ENCODE measurements at places on chromosomes 7 and 10.

DNA sequence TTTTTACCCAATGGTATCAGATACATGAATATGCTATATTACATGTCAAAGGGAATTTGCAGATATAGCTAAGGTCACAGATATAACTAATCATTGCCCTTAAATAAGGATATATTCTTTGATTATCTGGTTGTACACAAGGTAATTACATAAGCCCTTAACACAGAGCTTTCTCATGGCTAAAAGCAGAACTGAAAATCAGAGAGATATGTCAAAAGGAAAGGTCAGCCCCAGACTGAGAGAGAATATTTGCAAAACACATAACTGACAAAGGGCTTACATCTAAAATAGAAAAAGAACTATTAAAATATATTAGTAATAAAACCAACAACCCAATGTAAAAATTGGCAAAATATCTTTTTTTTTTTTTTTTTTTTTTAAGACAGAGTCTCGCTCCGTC lies 1029.5 kb upstream of the LRRN3 start:
- no peaks in the 10 kb centered on the region for H3K36me3 ChIP-seq
- H3K4me3 ChIP-seq, result no peak overlapping the region
- no peaks in the 10 kb centered on the region for H3K4me1 ChIP-seq
- peaks cover 1% of the 10 kb centered on the region for H3K27me3 ChIP-seq

DNA sequence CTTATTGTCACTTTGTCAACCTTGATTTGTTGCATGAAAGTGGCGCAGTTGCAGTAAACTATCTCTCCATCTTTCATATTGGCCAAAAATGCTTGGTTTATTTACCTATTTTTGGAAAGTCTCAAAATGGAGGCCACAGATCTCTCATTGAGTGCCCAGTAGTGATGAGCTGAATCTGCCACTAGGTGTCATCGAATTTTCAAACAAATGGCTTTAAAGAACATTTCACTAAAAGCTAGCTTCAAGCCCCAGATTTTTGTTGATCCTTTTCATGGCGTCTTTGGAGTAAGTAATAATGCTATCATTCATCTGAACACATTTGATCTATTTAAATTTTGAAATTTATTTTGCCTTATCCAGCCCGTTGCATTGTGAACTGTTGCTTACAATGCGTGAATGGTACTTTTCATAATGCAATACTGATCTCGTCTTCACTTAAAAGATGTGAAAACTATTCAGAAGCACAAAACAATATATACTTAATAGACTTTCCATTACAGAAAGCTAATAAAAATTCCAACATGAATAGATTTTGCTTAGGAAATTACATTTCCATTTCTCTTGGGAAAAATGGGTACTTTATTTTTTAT lies 236.2 kb downstream of the DNAJB9 start:
- H3K27me3 ChIP-seq, result no peaks in the 10 kb centered on the region
- no peak overlapping the region for H3K4me3 ChIP-seq
- DNase-seq, result no peak
- no peak overlapping the region for H3K27ac ChIP-seq

- DNase-seq, result no peak
- no peak overlapping the region for H3K27ac ChIP-seq
- peaks cover 3% of the 10 kb centered on the region for H3K27me3 ChIP-seq
- H3K36me3 ChIP-seq, result no peaks in the 10 kb centered on the region
- no peak overlapping the region for H3K4me3 ChIP-seq
Measured at GRCh38 chr7:5797179-5797578, 15.7 kb upstream of the RNF216 start.

GRCh38 chr10:89978081-89978480 lies 276.7 kb downstream of the KIF20B start:
- no peak for DNase-seq
- no peak overlapping the region for H3K4me3 ChIP-seq
- no peaks in the 10 kb centered on the region for H3K4me1 ChIP-seq
- H3K27me3 ChIP-seq, result no peaks in the 10 kb centered on the region

DNA sequence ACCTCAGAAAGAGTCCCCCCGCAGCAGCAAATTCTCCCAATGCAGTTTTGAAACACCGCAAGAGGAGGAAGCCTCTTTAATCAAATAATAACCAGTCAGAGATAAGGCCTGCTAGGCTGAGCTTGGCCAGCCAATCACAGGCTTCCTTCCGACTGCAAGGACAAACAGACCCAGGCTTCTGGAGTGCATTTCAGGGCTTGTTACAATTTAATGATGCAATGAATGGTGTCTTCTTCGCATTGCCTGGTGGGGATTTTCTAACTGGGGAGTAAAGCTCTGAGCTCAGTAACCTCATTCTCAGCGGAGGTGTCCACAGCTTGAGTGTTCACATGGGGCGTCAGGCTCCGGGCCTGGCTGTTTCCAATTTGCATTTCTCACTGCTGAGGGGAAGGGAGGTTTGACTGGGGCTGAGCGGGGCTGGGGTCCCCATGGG lies 31.8 kb upstream of the GPAM start:
- no peak overlapping the region for H3K27ac ChIP-seq
- H3K4me3 ChIP-seq, result no peak overlapping the region
- peaks cover 3% of the 10 kb centered on the region for H3K27me3 ChIP-seq
- H3K36me3 ChIP-seq, result no peaks in the 10 kb centered on the region

GRCh38 chr7:1295776-1296355 lies 63.2 kb downstream of the UNCX start:
- H3K27ac ChIP-seq, result no peak overlapping the region
- peaks cover 7% of the 10 kb centered on the region for H3K27me3 ChIP-seq
- no peaks in the 10 kb centered on the region for H3K36me3 ChIP-seq
- H3K4me3 ChIP-seq, result no peak overlapping the region

GRCh38 chr7:57404343-57404966 lies 45.5 kb upstream of the ZNF716 start:
- no peak overlapping the region for H3K4me3 ChIP-seq
- H3K27me3 ChIP-seq, result no peaks in the 10 kb centered on the region
- H3K36me3 ChIP-seq, result no peaks in the 10 kb centered on the region

GRCh38 chr7:30247541-30248401 lies 36.6 kb upstream of the ZNRF2 start:
- peaks cover 5% of the 10 kb centered on the region for H3K27me3 ChIP-seq
- no peak for DNase-seq
- H3K27ac ChIP-seq, result no peak overlapping the region
- H3K4me1 ChIP-seq, result peaks cover 18% of the 10 kb centered on the region

GRCh38 chr10:74997163-74997562 lies 114.3 kb upstream of the SAMD8 start:
- no peak overlapping the region for H3K4me3 ChIP-seq
- no peak for DNase-seq
- H3K27ac ChIP-seq, result no peak overlapping the region
- peaks cover 56% of the 10 kb centered on the region for H3K36me3 ChIP-seq
- H3K27me3 ChIP-seq, result no peaks in the 10 kb centered on the region

DNA sequence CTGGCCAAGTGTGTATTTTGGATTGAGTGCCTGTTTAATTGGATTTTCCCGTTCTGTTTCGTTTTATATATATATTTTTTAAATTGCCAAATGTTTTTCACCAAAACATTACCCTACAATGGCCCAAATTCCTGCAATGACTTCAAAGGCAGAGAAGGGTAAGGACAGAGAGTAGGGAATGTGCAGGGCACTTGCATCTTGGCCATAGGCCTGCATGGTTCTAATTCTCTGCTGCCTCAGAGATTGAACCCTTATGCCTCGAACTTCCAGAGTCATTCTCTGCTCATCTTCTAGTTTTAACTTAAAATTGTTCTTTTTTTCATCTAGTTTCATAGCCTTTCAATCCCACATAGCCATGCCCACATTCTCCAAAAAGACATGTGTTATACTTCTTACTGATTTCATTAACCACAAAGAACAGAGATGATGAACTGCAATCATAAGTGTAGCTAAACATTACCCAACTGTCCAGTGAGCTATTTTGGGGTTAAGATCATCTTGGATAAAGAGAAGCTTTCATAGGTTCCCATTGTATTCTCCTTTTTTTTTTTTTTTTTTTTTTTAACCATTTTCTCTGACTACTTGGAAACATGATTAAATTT lies 177.6 kb downstream of the PLXDC2 start:
- DNase-seq, result no peak
- peaks cover 13% of the 10 kb centered on the region for H3K4me1 ChIP-seq
- peaks cover 10% of the 10 kb centered on the region for H3K36me3 ChIP-seq
- H3K27ac ChIP-seq, result no peak overlapping the region

- no peak for DNase-seq
- H3K4me1 ChIP-seq, result peaks cover 25% of the 10 kb centered on the region
- H3K27me3 ChIP-seq, result peaks cover 7% of the 10 kb centered on the region
- H3K4me3 ChIP-seq, result no peak overlapping the region
- H3K27ac ChIP-seq, result no peak overlapping the region
Measured at GRCh38 chr10:47025253-47025539, 114.0 kb downstream of the PTPN20 start.

DNA sequence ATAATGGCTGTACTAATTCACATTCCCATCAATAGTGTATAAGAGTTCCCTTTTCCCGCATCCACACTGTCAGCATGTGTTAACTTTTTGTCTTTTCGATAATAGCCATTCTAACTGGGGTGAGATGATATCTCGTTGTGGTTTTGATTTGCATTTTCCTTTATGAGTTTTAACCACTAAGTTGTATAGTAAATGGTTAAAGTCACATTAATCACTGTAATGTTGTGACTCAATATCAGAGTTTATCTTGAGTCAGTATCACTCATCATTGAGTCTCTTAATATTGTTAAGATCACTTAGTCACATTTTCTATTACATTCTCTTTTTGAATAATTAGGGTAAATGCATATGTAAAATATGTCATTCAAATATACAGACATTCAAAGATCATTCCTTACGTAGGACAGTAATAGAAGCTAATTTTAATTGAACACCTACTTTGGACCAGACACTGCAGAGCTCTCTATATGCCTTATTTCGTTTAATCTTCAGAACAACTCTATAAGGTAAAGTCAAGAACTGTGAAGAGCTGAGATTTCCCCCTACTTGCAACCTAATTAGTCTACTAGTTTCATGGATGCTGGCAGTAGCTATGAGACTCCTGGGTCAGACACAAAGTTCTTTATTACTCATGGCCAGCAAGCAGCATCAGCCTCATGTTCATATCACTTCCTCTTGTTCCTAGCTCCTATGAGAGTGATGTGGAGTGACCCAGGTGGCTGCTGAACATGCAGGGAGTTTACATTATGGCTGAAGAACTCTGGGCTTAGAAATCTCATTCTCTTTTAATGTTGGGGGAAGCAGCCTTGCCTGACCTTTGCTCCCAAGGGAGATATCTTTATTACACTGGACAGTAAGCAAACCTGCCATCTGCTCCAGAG lies 30.5 kb downstream of the CREB5 start:
- DNase-seq, result no peak
- no peak overlapping the region for H3K27ac ChIP-seq
- H3K4me3 ChIP-seq, result no peak overlapping the region

- H3K4me3 ChIP-seq, result no peak overlapping the region
- peaks cover 53% of the 10 kb centered on the region for H3K4me1 ChIP-seq
- no peak for DNase-seq
Measured at GRCh38 chr10:70445718-70446657, 4.5 kb upstream of the NODAL start.

- H3K27ac ChIP-seq, result no peak overlapping the region
- H3K27me3 ChIP-seq, result peaks cover 5% of the 10 kb centered on the region
- no peaks in the 10 kb centered on the region for H3K36me3 ChIP-seq
- no peak for DNase-seq
- no peak overlapping the region for H3K4me3 ChIP-seq
Measured at GRCh38 chr10:75782463-75783248, 351.2 kb downstream of the LRMDA start.

GRCh38 chr7:79877874-79878465 lies 256.7 kb upstream of the GNAI1 start:
- H3K36me3 ChIP-seq, result no peaks in the 10 kb centered on the region
- no peak overlapping the region for H3K27ac ChIP-seq
- DNase-seq, result no peak
- no peak overlapping the region for H3K4me3 ChIP-seq

DNA sequence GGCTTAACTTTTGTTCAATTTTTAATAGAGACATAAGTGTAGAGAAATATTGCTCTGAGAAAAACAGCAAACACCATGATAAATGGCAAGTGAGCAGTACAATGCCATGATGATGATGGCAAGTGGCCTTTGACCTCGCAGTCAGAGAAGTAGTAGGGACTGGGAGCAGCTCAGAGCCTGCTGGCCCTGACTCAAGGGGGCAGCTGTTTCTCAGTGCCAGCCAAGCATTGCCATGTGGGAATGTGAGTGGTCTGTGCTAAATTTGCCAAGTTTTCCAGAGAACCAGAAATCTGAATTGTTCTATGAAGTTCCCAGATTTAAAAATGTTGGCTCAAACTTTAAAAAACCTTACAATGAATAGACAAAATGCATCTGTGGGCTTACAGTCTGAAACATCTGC lies 187.9 kb downstream of the BICC1 start:
- no peaks in the 10 kb centered on the region for H3K36me3 ChIP-seq
- H3K27ac ChIP-seq, result no peak overlapping the region
- peaks cover 2% of the 10 kb centered on the region for H3K27me3 ChIP-seq
- H3K4me1 ChIP-seq, result no peaks in the 10 kb centered on the region

- no peak overlapping the region for H3K4me3 ChIP-seq
- DNase-seq, result no peak
- no peak overlapping the region for H3K27ac ChIP-seq
- H3K36me3 ChIP-seq, result no peaks in the 10 kb centered on the region
Measured at GRCh38 chr10:71381611-71382010, 15.1 kb upstream of the CDH23 start.

- H3K36me3 ChIP-seq, result no peaks in the 10 kb centered on the region
- peak; percentile 33 for DNase-seq
- H3K27ac ChIP-seq, result no peak overlapping the region
- H3K27me3 ChIP-seq, result peaks cover 10% of the 10 kb centered on the region
- H3K4me3 ChIP-seq, result no peak overlapping the region
Measured at GRCh38 chr10:50421026-50421719, 169.9 kb upstream of the ASAH2 start.

DNA sequence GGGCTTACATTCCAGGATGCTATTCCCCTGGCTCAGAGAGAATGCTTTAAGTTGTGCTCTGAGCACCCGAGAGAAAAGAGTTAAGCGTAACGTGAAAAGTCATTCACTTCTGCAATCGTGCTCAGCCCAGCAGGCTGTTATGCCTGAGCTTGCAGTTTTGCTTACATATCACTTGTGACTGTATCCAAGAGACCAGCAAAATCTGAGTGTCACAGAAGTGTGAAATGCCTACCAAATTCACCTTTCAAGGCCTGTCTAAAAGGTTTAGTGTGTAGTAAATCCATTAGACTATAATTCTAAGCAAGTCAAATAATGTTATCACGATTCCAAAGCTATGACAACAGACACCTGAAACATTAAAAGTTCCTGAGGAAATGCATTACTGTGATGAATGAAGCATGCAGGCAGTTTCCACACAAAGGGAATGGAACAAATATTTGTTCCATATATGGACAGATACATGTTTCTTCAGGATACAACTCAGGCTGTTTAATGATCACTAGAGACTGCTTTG lies 20.1 kb downstream of the ITGB1 start:
- H3K36me3 ChIP-seq, result peaks cover 23% of the 10 kb centered on the region
- peak overlapping the region; percentile 44 for H3K27ac ChIP-seq
- H3K4me1 ChIP-seq, result peaks cover 40% of the 10 kb centered on the region

DNA sequence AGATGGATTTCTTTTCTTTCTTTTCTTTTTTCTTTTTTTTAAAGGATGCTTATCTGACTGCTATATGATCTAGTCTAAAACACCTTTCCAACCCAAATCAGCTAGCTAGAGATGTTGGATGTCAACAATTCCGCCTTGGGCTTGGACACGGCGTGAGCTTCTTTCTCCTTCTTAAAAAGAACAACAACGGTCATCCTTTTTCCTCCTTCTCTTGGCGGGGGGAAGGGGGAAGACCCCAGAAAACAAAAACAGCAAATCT lies 1.0 kb downstream of the BEND7 start:
- H3K4me1 ChIP-seq, result peaks cover 26% of the 10 kb centered on the region
- H3K27ac ChIP-seq, result no peak overlapping the region
- no peak for DNase-seq

Measured in nephron progenitor cell (in vitro differentiated cells).